ENCODE measurements at places on chromosomes 4 and X. TPM values are rescaled to one million over a fixed set of nuclear protein-coding genes. Genes with fewer than 3 reads are reported as not detected.

Gene ARMCX1
- total RNA-seq = 29.0 TPM

Gene SH2D1A
- not detected for total RNA-seq

Gene PAGE4
- not detected for total RNA-seq

GRCh38 chr4:156255230-156256007 is 301.8 kb upstream of the CTSO start:
- no peak overlapping the region for H3K27ac ChIP-seq
- no peak for DNase-seq
- no peak overlapping the region for H3K4me3 ChIP-seq

GRCh38 chr4:17701138-17701839 is 80.1 kb downstream of the FAM184B start:
- no peak overlapping the region for H3K27ac ChIP-seq
- no peak overlapping the region for H3K4me3 ChIP-seq
- H3K4me1 ChIP-seq = no peaks in the 10 kb centered on the region
- H3K27me3 ChIP-seq = no peaks in the 10 kb centered on the region

GRCh38 chr4:188536826-188537225 is 397.6 kb downstream of the TRIML1 start:
- no peak overlapping the region for H3K4me3 ChIP-seq
- H3K36me3 ChIP-seq = no peaks in the 10 kb centered on the region
- no peak overlapping the region for H3K27ac ChIP-seq
- no peaks in the 10 kb centered on the region for H3K4me1 ChIP-seq
- no peak for DNase-seq

DNA sequence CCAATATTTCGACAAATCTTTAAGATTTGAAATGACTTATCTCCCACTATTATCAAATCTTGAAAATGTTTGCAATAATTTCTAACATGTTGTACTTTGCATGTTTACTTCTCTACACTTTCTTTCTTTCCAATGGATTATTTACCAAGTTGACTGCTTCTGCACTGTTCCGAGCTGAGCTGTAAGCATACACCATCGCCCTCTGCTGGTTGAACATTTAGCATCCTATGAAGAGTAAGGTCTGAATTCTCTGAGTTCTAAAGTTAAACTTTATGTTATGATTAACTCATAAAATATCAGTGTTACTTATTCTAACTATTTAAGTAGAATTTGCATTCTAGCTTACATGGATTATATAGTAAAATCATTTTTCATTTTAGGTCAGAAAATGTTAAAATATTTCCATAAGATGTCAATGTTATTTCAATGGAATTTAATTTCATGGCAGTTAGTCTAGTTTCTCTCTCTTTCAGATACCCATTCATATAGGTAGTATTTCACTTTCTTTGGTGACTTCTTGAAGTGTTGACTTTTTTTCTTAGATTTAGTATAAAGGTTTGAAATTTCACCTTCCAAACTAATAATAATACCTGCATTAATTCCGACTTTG is 137.4 kb downstream of the DKK2 start:
- H3K36me3 ChIP-seq = no peaks in the 10 kb centered on the region
- H3K4me1 ChIP-seq = no peaks in the 10 kb centered on the region
- peak; percentile 84 for DNase-seq
- H3K4me3 ChIP-seq = no peak overlapping the region
- no peak overlapping the region for H3K27ac ChIP-seq
